ENCODE measurements at places on chromosomes 6 and 20.

DNA sequence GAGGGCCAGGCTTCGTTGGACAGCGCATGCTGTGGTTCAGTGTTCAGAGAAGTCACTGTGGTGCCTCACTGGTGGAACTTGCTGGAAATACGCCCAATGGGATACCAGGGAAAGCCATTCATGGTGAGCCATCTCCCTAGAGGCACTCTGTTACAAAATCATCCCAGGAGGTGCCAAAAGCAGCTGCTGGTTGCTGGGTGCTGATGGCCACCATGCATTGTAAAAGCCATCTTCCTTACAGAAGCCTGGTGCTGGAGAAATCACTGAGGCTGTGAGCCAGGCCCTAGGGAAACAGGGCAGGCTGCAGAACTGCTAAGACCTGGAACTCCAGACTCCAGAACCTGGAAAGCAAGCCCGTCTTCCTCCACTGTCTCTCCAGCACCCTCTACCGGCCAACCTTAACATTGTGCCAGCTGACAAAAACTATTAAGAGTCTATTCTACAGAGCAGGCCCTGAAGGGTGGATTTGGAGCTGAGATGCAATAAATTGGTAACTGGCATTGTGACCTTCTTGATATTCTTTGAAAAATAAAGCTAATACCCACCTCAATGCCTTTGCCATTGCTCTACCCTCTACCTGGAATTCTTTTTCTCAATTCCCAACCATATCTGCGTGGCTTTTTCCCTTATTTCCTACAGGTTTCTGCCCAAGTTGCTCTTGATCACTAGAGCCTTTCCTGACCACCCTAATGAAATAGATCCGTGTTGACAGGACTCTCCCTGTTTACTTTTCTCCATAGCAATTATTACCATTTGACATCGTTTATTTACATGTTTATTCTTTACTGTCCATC, 18.5 kb downstream of the SNRPB start:
- peak; percentile 27 for DNase-seq

GRCh38 chr20:35344354-35344837, 52.2 kb upstream of the FAM83C start:
- DNase-seq = no peak

- no peak for DNase-seq
Observed at GRCh38 chr6:42450477-42451332, 1.0 kb downstream of the TRERF1 start.

DNA sequence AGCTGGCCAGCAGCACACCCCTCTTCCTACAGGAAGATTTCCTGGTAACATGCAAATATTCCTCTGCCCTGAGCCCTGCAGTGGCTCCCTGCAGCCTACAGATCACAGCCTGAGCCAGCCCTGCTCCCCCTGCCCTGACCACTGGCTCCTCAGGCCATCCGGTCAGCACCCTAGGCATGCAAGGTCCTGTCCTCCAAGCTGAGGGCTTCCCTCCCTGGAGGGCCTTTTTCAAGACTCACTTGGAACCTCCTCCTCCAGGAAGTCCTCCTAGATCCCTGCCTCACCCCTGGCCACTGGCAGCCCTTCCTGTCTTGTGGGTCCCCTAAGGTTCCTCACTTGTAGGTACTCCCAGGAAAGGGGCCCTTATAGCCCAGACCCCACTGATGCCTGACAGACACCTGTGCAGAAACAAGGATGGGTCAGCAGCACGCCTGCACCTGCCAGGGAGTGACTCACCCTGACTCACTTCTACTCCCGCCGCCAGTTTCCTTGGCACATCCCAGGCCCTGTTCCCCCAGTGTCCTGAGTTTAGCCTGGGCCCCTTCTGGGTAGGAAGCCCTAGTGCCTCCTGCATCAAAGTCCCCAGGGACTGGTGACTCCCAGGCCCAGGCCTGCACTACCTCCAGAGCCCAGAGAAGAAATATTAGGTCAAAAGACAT, 3.2 kb downstream of the SLC4A11 start:
- no peak for DNase-seq

- DNase-seq = no peak
Observed at GRCh38 chr6:15817100-15817499, 154.3 kb upstream of the DTNBP1 start.

GRCh38 chr20:35002426-35003210, 47.0 kb downstream of the MYH7B start:
- DNase-seq = no peak

DNA sequence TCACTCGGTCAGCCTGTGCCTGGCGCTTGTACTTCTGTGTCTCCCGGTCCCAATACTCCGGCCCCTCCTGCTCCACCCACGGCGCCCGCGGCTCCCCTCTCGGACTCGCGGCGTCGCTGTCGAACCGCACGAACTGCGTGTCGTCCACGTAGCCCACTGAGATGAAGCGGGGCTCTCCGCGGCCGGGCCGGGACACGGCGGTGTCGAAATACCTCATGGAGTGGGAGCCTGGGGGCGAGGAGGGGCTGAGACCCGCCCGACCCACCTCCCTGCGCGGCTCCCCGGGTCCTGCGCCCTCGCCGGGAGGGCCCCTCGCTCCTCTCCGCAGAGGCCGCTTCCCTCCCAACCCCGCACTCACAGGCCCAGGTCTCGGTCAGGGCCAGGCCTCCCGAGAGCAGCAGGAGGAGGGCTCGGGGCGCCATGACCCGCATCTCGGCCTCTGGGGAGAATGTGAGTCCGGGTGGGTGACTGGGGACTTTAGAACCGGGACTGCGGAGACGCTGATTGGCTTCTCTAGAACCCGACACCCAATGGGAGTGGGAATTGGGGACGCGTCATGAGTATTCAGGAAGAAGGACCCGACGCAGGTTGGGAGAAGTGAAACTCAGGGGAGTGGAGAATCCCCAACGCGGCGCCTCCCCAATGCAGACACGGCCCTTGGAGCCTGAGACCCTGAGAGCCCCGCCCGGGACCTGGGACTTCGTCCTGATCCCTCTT, at the start of gene HLA-C:
TSS of gene HLA-C (minus strand) at position 452 of the 717 bp plus-strand sequence. CDS start at position 431, 21 bp downstream.
- peak; percentile 92 for DNase-seq

- DNase-seq = no peak
Observed at GRCh38 chr20:1328680-1329330, at the start of gene SDCBP2. TSS of gene SDCBP2 (minus strand) at chr20:1329139. CDS start at chr20:1320416, 8,723 bp downstream.

DNA sequence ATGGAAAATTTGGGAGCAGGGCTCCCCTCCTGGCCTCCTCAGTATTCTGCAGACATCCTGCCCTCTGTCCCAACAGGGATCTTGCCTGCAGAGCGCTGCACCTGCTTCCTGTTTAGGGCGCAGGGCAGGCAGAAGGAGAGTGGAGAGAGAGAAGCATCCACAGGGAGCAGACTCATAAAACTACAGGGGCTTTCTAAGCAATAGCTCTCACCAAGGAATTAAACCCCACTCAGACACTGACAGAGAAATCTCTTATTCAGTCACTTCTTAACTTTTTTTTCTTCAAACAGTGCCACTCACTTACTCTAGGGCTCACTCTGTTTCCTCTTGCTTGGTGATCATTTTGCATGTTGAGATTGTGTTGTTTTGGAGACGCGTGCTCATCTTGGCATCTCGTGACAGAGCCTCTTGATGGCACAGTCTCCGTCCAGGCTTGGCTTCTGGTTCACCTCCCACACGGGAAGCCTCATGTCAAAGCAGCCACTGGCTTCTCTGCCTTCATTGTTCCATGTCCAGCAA, 153.1 kb upstream of the INSM1 start:
- DNase-seq = no peak

DNA sequence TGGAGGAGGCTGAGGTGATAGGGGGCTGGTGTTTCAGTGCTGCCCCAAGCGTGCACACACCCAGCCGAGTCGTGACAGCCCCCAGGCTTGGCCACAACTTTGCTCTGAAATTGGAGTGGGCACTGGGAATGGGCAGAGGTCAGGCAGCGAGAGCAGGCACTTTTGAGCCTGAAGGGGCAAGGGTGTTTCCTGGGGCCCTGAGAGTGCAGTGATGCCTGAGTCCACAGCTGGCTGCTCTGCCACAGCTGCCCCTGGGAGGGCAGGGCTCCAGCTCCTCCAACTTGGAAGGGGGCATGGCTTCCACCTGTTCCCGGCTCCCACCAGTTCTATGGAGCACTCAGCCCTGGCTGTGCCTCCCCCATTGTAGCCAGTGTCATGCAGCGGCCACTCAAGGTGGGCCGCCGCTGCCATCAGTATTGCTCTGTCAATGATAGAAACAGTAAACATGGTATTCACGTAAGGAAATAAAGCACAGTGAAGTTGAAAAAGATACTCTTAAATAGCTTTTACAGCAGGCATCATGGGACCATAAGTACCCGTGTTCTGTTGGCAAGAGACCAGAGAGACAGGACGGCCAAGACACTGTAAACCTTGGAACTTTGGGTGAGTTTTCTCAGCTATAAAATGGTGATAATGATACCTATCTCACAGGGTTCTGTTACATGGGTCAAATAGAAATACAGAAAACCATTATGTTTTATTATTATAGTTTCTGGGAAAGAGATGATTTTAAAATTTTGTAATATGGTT, 108.9 kb downstream of the THEMIS start:
- DNase-seq = no peak

GRCh38 chr6:132919045-132919860, 104.9 kb downstream of the RPS12 start:
- no peak for DNase-seq

GRCh38 chr6:126117251-126117650, 130.9 kb downstream of the TRMT11 start:
- no peak for DNase-seq

DNA sequence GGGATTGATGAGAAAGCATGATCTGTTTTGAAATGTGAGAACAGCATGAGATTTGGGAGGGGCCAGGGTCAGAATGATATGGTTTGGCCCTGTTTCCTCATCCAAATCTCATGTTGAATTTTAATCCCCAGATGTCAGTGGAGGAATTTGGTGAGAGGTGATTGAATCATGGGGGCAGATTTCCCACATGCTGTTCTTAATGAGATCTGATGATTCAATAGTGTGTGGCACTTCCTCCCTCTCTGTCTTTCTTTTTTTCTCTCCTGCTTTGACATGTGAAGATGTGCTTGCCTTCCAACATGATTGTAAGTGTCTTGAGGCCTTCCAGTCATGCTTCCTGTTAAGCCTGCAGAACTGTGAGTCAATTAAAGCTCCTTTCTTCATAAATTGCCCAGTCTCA, 1060.3 kb upstream of the CITED2 start:
- DNase-seq = no peak

DNA sequence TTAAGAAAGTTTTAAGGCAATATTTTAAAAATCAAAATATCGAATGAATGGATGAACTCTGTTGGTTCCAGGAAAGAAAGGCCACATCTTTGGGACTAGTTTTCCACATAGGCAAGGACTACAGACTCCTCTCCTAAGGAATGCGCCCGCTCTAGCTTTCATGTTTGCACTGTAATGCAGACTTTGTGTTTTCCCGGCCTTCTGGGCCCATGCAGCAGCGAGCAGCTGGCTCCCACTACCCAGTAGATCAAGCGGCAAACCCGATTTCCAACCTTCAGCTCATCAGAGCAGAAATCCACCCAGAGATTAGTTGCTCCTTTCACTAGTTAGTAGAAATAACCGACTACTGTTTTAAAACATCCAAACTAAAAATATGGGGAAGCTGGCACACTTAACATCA, 27.7 kb downstream of the OVOL2 start:
- no peak for DNase-seq

DNA sequence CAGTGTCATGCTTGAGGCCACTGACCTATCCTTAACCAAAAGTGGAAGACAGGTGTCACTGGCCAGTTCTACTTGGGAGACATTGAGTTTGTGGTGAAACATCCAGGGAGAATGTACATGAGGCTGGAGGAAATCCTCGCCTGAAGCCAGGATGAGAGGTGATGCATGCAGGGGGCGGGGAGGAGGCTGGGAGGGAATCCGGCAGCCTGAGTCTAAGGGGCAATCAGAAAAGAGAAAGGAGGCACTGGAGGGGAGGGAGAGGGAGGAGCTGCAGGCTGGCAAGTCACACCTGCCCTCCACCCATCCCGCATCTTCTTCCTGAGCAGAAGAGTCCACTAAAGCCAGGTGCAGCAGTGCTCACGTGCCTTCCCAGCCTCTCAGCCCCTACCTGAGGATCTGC, 14.9 kb upstream of the DDO start:
- DNase-seq = no peak

GRCh38 chr6:165987483-165988301, 180.0 kb downstream of the TBXT start:
- no peak for DNase-seq

- DNase-seq = no peak
Observed at GRCh38 chr6:167058261-167058660, 59.1 kb downstream of the CEP43 start.

GRCh38 chr6:25428758-25429317, 149.7 kb downstream of the CARMIL1 start:
- no peak for DNase-seq

- DNase-seq = no peak
Observed at GRCh38 chr6:55734256-55734655, 141.1 kb downstream of the BMP5 start.

GRCh38 chr6:149990661-149991471, 27.1 kb downstream of the ULBP1 start:
- no peak for DNase-seq

- no peak for DNase-seq
Observed at GRCh38 chr6:30231067-30231466, 17.9 kb upstream of the TRIM26 start.

DNA sequence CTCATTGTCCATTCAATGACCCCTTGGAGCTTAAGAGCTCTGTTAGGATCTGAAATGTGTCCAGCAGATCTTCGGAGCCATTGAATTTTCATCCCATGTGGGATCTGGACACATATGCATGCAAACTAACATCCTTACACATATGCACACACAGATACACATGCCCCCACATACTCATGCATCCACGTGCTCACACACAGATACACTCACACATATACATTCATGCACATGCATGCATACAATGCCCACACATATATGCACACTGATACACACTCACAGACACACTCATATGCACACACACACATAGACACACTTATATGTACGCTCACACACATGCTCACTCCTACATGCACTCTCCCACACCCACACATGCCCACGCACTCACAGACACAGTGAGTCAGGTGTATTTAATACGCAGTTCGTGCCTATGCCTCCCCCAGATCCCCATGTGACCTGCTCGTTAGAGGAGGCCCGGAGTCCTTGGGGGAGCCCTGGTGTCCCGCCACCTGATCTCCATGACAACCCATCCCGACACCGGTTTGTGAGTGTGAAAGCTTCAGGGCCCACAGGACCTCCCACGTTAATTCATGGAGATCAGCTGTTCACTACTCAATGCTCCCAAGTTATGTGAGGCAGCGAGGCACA, 121.9 kb upstream of the SULF2 start:
- no peak for DNase-seq

- no peak for DNase-seq
Observed at GRCh38 chr6:127457456-127458064, 1.6 kb downstream of the KIAA0408 start.

GRCh38 chr6:17972074-17972952, 15.1 kb downstream of the KIF13A start:
- no peak for DNase-seq

DNA sequence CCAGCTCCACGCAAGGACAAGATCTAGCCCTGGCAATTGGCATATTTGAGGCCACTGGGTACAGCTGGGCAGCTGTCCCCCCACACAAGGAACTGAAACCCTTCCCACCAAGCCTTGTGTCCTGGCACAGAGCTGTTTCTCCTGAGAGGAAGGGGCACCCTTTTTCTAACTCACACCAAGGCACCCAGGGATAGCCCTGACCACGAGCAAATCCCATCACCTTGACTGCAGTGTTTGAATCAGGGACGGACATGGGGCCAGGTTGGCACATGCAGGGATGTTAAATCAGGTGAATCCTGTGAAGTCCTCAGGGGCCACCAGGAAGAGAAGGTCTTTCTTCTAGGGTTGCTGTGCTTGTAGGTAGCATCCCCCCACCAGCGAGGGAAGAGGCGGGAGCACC, 246.6 kb downstream of the PREX1 start:
- no peak for DNase-seq
